Fibroblast of villous mesenchyme (primary cell): ENCODE measurements at places on chromosomes 6 and 20. TPM values are rescaled to one million over a fixed set of nuclear protein-coding genes. Genes with fewer than 3 reads are reported as not detected.
A peak's percentile ranks its signal among the peaks of the same experiment; 100 is the strongest.

GRCh38 chr6:16206595-16207037 is 31.8 kb upstream of the GMPR start:
- DNase-seq, result peak; percentile 81

GRCh38 chr6:154219250-154219649 is 137.4 kb downstream of the IPCEF1 start:
- DNase-seq, result no peak

DNA sequence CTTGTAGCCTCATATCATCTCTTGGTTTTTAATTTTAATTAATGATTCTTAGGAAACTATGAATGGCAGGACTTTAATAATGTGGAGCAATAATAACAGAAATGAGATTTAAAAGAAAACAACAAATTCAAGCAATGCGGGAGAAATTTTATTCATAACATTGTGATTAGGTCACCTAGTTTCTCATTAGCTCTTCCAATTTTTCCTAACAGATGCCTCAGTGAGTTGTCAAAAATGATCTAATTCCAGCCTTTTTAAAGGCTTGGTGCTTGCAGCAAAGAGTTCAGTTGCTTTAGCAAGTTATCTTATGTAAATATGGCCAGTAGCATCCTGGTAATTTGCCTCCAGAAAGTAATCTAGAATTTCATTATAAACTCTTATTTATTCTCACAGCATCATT is 20.4 kb downstream of the PDE7B start:
- peak; percentile 28 for DNase-seq

GRCh38 chr6:89404512-89404911 is 7.6 kb downstream of the RRAGD start:
- no peak for DNase-seq

DNA sequence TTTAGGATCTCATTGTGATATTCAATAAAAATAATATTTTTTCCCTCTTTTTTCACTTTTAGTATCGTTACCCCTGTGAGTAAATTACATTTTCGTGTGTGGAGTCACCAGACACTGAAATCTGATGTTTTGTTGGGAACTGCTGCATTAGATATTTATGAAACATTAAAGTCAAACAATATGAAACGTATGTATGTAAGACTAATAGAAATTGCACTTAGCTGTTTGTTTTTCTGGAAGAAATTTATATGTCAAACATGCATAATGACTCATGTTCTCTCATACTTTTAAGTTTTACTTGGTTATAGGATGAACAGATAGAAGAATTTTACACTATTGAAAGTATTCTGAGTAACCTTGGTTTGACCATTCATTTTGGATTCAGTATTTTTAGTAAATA is 49.4 kb downstream of the ITCH start:
- no peak for DNase-seq

DNA sequence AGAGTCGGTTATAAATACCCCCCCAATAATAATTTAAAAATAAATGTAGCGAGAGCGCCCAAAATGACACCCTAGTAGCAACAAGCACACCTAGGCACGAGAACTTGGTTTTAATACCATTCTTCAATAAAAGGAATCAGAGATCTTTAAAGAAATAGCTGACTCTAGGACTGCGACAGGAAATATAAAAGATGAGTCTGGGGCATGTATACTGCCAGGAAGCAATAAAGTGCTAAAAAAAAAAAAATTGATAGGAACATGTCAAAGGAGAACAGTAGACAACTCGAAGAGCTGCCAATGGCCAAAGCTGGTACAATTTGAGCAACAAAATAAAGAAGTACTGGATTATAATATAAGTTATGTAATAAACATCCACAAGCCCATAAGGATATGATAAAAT is 2.2 kb downstream of the PNISR start:
- no peak for DNase-seq

DNA sequence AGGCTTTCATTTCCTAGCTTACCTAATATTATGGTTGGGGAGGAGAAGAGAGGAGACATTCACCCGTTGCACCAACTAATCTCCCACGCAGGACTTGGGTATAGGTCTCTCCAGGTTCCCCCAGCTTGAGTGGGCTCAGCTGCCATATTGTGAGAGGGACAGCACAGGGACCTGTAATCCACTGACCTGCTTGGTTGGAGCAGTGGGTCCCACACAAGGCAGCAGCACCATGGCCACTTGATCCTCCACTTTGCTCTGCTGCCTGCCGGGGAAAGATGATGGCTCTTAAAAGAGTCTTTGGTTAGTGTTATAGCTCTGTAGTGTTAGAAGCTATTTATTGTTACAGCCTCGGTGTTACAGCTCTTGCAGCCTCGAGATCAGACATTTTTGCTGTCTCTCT is 22.5 kb upstream of the ECHDC1 start:
- DNase-seq, result no peak

DNA sequence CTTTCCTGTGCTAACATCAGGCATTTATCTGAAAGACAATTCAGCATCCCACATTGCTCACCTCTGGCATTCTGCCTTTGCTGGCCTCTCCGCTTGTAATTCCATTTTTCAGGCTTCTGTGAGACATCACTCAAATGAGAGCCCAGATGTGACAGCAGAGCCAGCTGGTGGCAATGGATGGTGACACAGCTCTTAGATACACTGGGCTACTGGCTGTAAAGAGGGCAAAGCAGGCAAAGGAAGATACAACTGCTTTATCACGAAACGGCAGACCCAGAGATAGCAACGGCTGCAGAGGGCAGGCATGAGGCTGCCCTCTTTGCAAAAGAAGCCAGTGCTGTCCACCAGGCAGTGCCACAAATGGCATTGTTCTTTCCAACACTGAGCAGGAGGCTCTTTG is 329.8 kb downstream of the KIF16B start:
- no peak for DNase-seq

DNA sequence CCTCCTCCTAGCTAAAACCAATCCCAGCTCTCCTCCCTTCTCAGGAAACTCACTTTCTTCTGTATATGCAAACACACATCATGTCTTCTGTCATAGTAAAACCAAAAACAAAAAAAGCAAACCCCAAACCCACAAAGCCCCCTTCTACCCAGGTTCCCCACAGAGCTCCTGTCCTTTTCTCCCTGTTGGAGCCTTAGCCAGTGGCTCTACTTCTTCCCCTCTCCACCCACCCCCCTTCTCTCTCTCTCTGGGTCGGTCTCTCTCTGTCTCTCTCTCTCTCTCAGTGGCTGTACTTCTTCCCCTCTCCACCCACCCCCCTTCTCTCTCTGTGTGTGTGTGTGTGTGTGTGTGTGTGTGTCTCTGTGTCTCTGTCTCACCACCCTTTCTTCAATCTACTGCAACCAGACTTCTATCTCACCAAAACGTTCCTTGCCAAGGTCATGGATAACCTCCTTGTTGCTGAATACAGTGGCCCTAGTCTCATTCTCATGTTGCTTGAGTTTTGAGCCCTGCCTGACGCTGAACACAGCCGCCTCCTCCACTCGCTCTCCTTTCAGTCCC is 8.7 kb upstream of the OSER1 start:
- DNase-seq, result no peak

- no peak for DNase-seq
Measured at GRCh38 chr6:42387336-42387735, 64.4 kb downstream of the TRERF1 start.

RUNX2 gene
- 8.6 and 9.7 TPM in 2 replicates for total RNA-seq

SLC25A27 gene
- total RNA-seq, result 2.6 and 6.5 TPM in 2 replicates

CEP57L1 gene
- total RNA-seq, result 29.0 and 43.6 TPM in 2 replicates
